ENCODE measurements at places on chromosomes 16 and 17. TPM values are rescaled to one million over a fixed set of nuclear protein-coding genes. Genes with fewer than 3 reads are reported as not detected.

DNA sequence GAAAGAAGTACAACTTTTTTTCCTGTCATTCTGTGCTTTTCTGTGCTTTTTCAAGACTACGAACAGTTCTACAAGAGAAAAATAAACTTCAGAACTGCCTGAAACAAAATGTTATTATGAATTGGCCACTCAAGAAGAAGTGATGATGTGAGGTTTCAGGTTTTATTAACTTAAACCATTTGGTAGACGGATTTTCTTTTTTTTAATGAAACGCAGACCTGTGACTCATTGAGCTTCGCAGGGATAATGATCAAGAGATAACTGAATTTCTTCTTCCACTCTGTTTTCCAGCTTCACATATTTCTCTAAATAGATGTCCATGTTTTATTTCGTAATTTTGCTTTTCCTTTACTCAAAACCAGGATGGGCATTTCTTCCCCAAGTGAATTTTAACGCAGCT is 32.7 kb downstream of the AIPL1 start:
- DNase-seq, result no peak

GRCh38 chr17:4310354-4311060 is 46.7 kb upstream of the ANKFY1 start:
- DNase-seq, result no peak

GRCh38 chr17:36546418-36547093 is 1.8 kb downstream of the GGNBP2 start:
- DNase-seq, result no peak

DNA sequence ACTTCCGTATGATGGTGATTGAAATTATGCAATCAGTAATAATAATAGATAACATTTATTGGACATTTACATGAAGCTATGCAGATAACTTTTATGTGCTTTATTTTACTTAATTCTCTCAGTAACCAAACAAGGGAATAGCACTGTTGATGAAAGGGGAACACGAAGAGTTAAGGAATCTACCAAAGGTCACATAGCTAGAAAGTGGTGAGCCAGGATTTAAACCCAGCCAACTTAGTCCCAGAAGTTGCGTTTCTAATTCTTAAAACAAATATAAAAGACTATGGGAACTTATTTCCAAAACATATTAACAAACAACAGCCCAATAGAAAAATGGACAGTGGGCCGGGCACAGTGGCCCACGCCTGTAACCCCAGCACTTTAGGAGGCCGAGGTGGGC is 9.7 kb downstream of the SPNS3 start:
- DNase-seq, result no peak

- DNase-seq, result no peak
These were observed 59.5 kb downstream of the RPTOR start for GRCh38 chr17:80604009-80604669.

GRCh38 chr16:24999088-24999670 is 16.0 kb downstream of the ARHGAP17 start:
- no peak for DNase-seq

The CX3CL1 gene
- 0.07 TPM for total RNA-seq

The VMO1 gene
- not detected for total RNA-seq

The KCNJ18 gene
- total RNA-seq, result not detected

The CA5A gene
- total RNA-seq, result not detected

All from HT1080 (cell line).